Stimulated activated CD4-positive, alpha-beta T cell treated with anti-CD3 and anti-CD28 coated beads, Interleukin-12 subunit alpha, Interleukin-12 subunit beta, amount 100 ng/mL, for 24 hours (primary cell): ENCODE measurements at places on chromosomes 4 and X.

DNA sequence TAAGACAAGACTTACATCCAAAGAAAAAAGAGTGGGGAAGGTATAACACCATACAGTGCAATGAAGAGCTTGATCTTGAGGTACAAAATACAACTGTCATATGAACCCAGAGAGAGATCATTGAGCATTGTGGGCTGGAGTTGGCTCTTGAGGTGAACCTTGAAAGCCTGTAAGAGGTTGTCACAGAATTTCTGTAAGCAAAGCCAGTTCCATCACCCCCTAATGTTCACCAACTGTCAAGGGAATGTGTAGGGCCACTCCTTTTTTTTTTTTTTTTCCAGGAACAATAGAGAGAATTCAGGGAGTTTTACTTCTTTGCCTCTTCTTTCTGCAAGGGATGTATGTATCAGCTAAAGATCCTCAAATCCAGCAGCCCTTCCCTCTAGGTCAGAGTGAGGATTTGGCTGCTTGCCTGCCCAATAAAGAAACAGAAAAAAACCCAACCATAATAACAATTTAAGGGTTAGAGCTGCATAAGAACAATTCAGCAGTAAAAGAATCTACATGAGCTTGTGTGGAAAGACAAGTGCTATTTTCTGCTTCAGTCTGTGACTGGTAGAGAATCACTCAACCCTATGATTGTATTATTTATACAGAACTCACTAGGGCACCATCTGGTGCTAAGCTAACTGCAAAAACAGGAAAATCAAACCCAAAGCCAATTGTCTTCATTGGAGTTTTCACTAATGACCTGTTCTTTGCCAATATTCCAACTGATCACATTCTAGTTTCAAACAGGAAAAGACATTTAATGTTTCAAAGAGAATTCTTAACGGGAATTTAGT, 217.5 kb upstream of the TEX13C start:
- DNase-seq = no peak

DNA sequence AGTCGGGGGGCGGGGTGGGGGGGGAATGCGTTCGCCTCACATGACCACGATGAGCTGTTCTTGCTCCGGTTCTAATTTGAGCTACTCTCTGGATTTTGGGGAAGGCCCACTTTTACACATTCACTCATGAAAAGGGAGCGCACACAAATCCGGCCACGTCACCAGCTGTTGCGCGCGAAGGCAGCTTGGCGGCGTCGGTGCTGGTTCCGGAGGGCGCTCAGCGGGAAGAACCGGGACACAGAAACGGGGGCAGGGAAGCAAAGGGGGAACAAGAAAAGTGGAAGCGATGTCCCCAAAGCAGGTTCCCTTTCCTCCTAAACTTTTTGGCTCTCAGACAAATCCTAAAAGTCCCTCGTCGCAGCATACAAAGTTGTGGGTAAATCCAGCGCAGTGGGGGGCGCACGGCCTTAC, 605 bp downstream of the ANXA5 start:
- peak; percentile 47 for DNase-seq

DNA sequence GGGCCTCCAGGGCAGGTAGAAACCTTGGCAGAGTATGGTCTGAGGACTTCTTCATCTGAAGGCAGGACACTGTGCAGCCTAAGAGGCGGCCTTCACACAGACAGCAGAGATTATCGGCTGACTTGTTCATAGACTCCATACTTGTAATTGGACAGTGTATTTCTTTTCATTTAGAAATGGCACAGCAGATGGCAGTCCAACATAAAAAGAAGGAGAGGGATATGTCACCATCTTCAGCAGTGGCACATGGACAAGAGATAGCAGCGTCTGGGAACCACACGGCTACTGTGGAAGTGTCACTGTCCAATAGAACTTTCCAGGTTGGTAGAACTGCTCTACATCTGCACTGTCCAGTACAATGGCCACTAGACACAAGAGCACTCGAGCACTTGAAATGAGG, 21.7 kb upstream of the GEMIN8 start:
- no peak for DNase-seq

DNA sequence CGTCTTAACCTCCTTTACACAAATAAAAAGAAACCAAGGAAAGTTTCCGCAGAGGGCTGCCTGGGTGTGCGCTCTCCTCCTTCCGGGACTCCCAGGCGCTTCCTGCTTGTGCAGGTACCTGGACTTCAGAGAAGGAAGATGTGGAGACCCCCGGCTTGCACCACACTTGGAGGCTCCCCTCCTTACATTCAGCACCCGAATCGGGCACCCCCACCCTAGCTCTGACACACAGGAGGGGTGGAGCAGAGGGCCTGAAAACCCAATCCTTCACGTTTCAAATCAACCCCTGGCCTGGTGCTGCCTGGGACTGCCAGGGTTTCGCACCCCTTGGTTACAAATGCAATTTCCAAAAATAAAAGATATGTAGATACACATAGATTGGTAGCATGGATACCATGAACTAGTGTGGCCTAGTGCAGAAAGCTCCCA, 3.1 kb downstream of the NKX3-2 start:
- DNase-seq = no peak

- DNase-seq = no peak
Measured at GRCh38 chr4:184778325-184778724, 44.4 kb upstream of the CENPU start.

DNA sequence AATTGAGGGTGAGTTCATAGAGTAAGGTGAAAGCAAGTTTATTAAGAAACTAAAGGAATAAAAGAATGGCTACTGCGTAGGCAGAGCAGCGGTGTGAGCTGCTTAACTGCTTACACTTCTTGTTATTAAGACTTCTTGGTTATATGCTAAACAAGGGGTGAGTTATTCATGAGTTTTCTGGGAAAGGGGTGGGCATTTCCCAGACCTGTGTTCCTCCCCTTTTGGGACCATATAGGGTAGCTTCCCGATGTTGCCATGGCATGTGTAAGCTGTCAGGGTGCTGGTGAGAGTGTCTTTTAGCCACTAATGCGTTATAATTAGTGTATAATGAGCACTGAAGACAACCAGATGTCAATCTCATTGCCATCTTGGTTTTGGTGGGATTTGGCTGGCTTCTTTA, 126.5 kb downstream of the ARSF start:
- no peak for DNase-seq

DNA sequence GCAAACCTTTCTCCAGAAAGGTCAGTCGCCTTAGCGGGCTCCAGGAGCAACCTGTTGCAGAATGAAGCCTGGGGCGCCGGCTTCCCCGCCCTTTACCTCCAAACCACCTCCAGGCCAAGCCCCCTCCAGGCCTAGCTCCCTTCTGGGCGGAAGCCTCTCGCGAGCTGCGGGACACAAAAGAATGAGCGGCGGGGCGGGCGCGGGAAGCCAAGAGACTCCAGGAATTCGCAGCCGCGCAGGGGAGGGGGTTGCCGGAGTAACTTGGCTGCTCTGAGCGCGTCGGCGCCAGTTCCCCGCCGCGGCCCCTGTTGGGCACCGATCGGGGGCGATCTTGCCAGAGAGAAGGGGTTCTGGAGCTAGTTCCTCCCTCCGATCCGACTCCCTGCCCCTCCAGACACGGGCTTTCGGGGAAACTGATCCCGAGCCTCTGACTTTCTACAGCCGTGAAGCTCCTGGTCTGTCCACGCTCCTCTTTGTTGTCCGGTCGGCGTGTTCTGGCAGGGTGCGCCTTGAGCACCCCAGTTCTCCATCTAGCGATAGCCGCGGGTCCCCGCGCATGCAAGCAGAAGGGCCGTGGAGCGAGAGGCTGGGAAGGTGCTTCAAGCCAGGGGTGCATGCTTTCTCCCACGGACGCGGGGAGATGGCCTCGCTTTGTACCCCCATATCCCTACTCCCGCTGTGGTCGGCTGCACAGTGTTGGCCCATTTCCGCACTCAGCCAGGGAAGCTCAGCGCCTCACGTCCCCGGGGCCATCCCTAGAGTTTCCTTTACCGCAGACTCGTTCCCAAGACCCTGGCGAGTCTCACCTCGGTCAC, 1.2 kb downstream of the PROM1 start:
- peak; percentile 11 for DNase-seq

DNA sequence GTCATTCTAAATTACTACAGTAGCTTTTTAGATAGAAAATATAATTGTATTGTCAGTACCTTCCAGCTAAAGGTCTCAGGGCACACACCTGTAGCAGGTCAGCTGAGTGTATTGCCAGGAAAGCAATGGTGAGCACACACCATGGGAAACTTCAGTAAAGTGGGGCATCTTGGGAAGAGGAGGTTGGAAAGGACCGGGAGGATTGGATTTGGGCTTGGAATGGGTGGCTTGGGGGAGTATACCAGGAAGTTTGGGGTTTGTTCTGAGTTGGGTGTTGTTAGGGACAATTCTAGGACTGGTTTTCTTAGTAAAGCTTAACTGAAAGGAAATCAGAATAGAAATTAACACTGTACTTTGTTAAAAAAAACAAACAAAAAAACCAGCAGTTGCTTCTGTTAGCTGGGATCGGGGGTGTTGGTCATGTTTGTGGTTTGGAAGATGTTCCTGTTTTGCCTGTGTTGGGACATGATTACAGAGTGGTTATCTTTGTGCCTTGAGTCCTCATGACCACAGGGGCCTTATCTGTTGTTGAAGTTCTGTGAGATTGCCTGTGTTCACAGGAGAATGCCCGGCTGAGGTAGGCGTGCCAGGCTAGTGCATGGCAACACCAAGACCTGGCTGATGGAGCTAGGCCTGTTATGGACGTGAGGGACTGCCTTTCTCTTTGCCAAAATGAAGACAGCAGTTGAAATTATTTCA, 35.1 kb downstream of the PRIMPOL start:
- DNase-seq = no peak

DNA sequence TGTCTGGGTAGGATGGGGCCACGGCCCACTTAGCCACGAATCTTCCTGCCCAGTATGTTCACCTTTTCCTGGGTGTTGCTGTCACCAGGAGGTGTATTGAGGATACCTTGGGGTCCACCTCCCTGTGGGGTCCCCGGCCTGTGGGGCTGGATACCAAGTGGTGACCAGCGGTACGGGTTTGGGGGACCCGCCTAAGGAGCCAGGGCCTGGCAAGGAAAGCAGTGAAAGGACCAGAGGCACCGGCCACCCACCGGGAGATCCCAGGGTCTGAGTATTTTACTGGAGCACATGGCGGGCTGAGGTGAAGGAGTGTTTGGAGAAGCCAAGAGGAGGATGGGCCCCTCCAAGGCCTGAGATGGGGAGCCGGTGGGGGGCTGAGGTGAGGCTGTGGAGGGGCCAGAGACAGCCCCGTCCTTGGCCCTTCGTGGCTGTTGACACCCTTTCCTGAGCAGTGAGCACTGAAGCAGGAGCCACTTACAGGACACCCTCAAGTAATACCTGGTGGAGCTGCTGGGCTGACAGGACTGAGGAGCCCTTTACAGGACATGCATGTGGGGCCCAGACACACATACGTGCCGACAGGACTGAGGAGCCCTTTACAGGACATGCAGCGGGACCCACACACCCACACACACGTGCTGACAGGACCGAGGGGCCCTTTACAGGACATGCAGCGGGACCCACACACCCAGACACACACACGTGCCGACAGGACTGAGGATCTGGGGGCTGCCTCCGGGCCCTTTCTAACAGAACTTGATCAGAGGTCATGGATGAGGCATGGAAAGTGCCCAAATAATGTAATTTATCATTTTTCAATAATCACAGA, 38.4 kb downstream of the TMEM271 start:
- no peak for DNase-seq

GRCh38 chrX:45710081-45710801, 509.6 kb upstream of the DIPK2B start:
- DNase-seq = peak; percentile 24

- peak; percentile 92 for DNase-seq
Measured at GRCh38 chr4:1684506-1685234, 557 bp upstream of the FAM53A start.

DNA sequence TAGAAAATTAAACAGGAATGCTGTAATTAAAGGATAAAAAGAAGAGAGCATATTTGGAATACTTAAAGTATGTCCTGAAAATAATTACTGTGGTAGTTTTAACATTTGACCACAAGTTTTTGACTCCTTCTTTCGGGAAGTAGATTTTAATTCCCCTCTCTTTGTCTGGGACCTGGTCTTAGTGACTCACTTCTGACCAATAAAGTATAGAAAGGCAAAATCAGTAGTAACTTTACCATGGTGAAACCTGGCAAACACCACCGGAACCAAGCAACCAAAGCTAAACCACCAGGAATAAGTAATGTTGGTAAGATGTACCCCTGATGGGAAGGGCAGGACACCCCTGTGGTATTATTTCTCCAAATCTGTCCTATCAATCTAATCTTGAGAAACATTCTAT, 314.8 kb downstream of the PDHA2 start:
- DNase-seq = no peak

DNA sequence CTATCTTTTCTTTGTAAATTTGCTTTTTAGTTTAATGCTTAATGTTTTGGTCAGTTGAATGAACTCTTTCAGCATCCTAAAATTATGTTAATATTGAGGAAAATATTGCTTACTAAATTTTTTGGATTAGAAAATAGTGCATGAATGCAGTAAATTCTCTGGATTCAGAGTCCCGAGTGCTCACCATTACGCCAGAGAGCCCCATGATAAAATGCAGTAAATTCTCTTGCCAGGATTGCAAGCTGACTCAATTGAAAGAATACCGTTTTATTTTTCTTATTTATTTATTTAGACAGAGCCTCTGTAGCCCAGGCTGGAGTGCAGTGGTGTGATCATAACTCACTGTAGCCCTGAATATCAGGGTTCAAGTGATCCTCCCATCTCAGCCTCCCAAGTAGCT, 60.9 kb upstream of the ENPEP start:
- DNase-seq = no peak

GRCh38 chr4:21522296-21522695, 426.3 kb downstream of the KCNIP4 start:
- DNase-seq = no peak

DNA sequence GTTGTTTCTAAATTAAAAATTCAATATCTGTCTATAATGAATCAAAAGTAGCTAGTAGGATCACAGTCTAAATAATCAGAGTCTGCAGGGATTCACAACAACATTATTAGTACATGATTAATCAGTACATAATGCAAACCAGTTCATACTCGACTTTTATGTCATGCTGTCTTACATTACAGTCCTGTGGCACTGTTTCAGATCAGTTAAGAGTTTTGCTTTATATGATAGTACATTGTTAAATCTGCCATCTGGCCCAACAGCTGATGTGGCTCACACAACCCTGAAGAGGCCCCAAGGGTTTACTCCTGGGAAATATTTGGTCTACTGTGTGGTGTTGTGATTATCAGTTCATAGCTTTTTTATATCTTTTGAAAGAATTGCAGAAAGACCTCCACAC, 247.1 kb upstream of the ETNPPL start:
- no peak for DNase-seq

DNA sequence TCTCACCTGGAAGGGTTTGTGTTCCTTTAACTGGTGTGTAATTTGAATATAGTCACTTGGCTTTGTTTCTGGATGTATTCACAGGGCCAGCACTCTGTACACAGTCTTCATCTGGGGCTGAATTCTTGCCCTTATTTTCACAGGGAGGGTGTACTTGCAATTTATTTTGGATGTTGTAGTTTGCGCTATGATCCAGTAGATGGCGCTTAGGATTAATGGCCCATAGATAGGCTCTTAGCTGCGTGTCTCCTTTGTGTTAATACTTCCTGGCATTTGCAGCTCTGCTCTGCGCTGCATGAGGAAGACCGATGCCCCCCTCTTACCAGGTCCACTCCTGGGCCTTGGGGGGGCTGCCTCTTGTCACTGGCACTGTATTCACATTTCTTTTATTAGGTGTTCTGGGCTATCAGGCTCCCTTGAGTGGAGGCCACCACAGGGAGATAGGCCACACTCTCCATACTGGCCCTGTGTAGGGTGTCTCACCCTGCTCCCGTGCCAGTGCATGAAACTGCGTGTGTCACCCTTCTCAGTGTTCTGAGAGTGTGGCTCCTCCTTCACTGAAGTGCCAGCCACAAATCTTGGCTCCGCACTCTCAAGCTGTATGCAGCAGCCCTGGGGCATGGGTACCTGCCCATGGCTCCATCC, 562.2 kb downstream of the ZIC3 start:
- no peak for DNase-seq
